ENCODE measurements at places on chromosomes 7 and 10. TPM values are rescaled to one million over a fixed set of nuclear protein-coding genes. Genes with fewer than 3 reads are reported as not detected.

- DNase-seq, result no peak
Observed at GRCh38 chr10:126935263-126935946, 30.2 kb downstream of the DOCK1 start.

GRCh38 chr7:88759230-88760135, at the start of gene ZNF804B:
TSS of gene ZNF804B (plus strand) at chr7:88759700. CDS start at chr7:88759977, 277 bp downstream.
- DNase-seq, result no peak

DNA sequence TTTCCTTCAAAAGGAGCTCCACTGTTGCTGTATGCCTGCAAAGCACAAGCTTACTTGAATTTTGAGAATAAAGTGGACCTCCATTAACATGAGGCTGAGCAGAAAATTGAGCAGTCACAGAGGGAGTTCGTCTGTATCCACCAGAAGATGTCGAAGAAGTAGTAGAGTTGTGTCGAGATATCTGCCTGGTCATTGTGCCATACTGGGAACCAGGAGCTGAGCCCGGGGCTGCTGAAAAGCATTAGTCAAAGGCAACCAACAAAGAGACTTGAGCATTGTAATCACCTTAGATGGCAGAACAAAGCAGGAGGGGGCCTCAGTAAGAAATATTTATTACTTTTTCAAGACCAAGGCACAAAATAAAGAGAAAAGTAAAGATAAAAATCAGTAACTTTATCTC, 61.5 kb downstream of the PDSS1 start:
- no peak for DNase-seq

DNA sequence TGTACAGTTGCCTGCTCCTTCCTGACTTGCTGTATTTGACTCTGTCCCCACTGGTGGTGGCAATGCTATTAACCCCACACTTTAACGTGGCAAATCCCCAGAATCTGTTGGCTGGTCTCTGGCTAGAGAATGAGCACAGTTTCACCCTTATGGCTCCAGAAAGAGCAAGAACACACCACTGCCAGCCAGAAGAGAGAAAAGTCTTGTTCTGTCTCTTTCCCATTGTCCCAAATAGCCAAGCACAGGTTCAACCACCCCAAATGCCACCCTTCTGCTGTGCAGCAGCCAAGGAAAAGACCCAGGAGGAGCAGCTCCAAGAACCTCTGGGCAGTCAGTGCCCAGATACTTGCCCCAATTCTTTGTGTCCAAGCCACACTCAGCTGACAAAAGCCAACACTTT, 11.3 kb downstream of the SLC16A9 start:
- DNase-seq, result no peak

DNA sequence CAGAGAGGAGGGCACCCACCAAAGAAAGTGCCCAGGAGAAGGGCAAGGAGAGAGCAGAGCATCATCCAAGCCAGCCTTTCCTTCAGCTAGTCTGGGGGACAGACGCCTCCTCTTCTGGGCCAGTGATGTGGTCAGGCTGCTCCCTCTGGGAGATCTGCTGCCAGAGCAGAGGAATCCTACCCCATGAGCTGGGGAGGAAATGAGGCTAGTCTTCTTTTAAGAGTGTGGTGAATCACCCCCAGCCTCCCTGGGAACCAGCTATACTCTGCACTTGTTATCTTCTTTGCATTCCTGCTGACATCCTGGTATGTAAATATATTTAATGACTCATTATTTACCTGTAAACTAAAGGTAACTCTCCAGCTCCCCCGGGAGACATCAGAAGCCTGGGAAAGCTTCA, 41.6 kb upstream of the EPHB6 start:
- peak; percentile 100 for DNase-seq

DNA sequence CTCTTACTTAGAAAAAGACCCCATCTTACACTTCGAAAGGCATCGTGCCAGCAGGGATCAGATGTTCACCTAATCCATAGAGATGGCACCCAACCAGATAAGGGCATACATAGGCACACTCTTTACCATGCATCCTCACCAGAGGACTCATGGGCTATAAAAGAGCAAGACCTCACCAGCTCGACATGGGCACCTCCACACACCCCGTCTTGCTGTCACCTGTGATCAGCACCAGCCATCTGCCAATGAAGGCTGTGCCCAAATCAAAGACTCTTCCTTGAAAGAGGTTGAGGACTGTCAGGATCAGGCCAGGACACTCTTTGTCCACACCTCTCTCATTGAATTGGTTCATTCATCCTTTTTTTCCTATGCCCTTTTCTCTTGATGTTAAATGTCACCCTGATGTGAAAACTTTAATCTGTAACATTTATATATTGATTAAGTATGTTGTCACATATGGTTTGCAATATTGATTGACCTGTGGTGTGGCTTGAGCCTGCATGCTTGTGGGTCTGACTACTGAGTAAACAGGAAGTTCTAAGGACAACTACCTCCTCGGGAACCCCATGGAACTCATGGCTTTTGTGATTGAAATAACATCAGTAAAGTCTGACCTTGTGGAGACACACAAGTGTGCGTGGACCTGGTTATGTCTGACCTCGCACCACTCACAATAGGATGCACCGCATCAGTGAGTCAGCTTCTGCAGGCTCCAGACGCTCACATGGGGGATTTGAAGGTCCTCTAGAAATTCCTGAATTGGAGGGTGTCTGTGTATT, 75.5 kb downstream of the HTR5A start:
- DNase-seq, result no peak

DNA sequence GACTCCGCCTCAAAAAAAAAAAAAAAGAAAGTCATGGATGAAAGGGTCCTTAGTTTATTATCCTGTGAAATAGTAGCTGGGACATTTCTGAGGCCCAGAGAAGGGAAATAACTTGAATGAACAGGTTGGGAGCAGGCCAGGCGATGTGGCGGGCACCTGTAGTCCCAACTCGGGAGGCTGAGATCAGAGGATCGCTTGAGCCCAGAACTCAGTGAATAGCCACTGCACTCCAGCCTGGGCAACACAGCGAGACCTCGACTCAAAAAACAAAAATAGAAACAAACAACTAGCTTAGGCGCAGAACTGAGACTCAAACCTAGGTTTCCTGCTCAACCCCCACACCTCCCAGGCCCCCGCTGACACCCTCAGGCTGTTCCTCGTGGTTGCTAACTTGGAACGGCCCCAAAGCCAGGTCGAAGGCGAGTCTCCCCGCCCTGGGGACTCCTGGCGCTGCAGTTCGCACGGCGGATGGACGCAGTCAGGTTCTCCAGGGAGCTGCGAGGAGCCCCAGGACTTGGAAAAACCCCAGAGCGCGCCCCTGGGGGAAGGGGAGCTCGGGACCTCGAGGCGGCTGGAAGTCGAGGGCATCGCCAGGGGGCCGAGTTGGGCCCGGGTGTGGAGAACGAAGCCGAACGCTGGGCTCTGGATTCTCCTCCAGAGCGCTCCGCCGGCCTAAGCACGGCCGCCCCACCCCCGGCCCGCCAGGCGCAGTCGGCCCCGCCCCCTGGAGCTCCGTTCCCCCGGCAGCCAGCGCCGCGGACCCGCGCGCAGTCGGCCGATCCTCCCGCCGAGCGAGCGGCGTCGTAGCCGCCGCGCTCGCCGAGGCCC, at the start of gene STOX1:
Gene STOX1 (plus strand): TSS at position 768 of the 828 bp plus-strand sequence. CDS start 93 bp downstream, outside the sequence.
- DNase-seq, result peak; percentile 81

DNA sequence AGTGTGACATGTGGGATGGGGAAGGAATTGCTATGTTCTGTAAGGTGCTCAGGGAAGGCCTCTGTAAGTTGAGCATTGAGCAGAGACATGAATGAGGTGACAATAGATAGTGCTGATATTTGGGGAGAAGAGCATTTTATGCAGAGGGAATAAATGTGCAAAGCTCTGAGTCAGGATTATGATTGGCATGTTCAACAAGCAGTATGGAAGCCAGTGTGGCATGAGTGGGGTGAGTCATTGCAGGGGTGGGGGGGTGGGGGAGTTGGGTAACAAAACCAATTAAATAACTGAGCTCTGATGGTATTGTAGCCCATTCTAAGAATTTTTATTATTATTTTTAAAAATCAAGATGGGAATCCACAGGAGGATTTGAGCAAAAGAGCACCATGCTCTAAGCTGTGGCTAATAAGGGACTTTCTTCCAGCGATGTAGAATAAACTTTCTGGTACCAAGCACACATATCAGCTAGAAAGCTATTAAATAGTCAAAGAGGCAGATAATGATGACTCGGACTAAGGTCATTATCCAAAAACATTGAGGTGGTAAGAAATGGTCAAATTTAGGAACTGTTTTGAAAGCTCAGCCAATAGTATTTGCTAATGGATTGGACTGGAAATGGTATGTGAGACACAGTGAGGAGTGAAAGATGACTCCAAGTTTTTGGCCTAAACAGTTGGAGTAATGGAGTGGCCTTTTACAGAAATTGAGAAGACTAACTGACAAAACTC, 96.4 kb downstream of the PRKG1 start:
- DNase-seq, result no peak

- DNase-seq, result no peak
Observed at GRCh38 chr7:7567898-7568531, 1.3 kb downstream of the MIOS start.

DNA sequence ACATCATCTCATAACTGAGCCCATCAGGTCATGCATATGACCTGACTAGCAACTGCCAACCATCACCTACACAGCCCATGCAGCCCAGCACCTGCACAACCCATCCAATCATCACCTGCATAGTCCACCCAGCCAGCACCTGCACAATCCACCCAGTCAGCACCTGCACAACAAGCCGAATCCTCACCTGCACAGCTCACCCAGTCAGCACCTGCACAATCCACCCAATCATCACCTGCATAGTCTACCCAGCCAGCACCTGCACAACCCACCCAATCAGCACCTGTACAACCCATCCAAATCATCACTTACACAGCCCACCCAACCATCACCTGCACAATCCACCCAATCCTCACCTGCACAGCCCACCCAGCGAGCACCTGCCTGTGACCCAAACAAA, 33.4 kb upstream of the WDFY4 start:
- no peak for DNase-seq

DNA sequence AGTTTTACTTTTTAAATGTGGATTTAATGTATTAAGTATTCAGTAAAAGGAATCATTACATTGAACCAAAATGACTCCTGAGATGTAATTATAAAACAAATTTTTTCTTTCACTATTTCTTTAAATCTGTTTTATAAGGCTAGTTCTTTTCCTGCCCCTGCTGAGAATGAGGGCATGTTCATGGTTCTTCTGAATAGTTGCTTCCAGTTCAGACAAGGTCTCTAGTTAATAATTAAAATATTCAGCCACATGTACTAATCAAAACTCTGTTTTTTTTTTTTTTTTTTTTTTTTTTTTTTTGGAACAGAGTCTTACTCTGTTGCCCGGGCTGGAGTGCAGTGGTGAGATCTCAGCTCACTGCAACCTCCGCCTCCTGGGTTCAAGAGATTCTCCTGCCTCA, 321.2 kb downstream of the DNAJB9 start:
- no peak for DNase-seq

GRCh38 chr7:5714657-5715337, 66.7 kb downstream of the RNF216 start:
- DNase-seq, result no peak

DNA sequence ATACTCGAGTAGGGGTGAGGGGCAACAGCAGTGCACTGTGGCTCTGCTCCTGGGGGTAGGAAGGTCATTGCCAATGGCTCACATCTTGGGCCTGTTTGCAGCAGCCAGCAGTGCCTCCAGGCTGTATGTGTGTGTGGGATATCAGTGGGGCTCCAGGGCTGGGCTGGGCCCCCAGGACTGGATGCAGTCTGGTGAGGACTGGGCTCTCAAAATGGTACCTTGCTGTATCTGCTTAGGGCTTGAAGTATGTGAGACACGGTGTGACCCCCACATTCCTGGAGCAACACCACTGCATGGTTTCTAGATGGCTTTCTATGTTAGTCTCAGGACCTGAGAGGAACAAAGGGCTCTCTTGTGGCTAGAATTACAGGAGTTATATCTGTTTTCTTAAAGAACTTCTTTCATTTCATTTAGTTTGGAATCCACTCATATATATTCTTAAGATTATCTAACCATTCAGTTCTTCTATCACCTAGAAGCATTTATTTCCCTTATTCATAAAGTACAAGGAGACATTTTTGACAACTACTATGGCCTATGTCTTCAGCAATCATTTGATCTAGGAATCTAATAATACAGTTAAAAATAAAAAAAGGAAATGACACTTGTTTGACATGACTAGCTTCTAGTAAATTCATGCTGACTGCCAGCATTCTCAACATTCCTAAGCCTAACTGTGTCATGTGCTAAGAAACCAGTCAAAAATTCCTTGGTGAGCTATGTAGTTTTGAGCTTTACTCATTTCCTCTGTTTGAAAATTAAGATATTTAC, 443.2 kb upstream of the SEMA3A start:
- DNase-seq, result peak; percentile 74

DNA sequence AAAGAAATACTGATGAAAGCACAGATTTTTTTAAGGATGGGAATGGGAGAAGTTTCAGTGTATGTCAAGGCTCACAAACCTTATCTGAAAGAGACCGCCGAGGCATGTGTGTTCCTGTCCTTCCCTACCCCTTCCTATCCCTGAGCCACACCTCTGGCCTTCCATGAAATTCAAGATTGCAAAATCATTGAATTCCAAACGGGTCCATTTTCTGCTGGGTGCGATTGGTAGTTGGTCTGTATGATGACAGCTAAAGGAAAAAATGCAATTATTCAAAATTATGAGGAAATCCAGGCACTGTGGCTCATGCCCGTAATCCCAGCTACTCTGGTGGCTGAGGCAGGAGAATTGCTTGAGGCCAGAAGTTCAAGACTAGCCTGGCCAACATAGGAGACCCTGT, 170.1 kb downstream of the ARHGAP12 start:
- DNase-seq, result no peak

- no peak for DNase-seq
Observed at GRCh38 chr10:132637477-132638129, 100.0 kb downstream of the INPP5A start.

GRCh38 chr7:130719541-130719940, 14.5 kb downstream of the KLF14 start:
- peak; percentile 11 for DNase-seq

GRCh38 chr10:85535926-85536325, 830.7 kb downstream of the GRID1 start:
- DNase-seq, result no peak

OR13A1 gene
- 0.15 TPM for total RNA-seq

ERV3-1 gene
- total RNA-seq, result 14.0 TPM

ATP5MK gene
- 230 TPM for total RNA-seq

ANKRD7 gene
- 2.4 TPM for total RNA-seq

MSMB gene
- not detected for total RNA-seq

LRMDA gene
- not detected for total RNA-seq

SPOCK2 gene
- total RNA-seq, result 5.3 TPM

TUBAL3 gene
- total RNA-seq, result 0.52 TPM

PNLIPRP3 gene
- not detected for total RNA-seq

SPDYE8 gene
- not detected for total RNA-seq

NKX1-2 gene
- total RNA-seq, result 2.9 TPM

LRRD1 gene
- not detected for total RNA-seq

HTR7 gene
- total RNA-seq, result 0.52 TPM

LMTK2 gene
- 37.1 TPM for total RNA-seq
